ENCODE measurements at places on chromosomes 12 and 14. TPM values are rescaled to one million over a fixed set of nuclear protein-coding genes. Genes with fewer than 3 reads are reported as not detected.

Gene FOXG1
- total RNA-seq: not detected

Gene BICDL1
- not detected for total RNA-seq

Gene JPH4
- 0.18 TPM for total RNA-seq

Gene C12orf60
- total RNA-seq: 2.8 TPM

Gene ELK3
- total RNA-seq: 18.1 TPM

Gene POC1B
- total RNA-seq: 8.7 TPM

Gene CCNB1IP1
- total RNA-seq: 55.0 TPM

GRCh38 chr12:645563-646071, 17.6 kb downstream of the NINJ2 start:
- H3K4me1 ChIP-seq: peaks cover 39% of the 10 kb centered on the region
- no peak overlapping the region for H3K4me3 ChIP-seq
- peak overlapping the region; percentile 93 for H3K27ac ChIP-seq
- no peaks in the 10 kb centered on the region for H3K36me3 ChIP-seq
- DNase-seq: peak; percentile 80
- no peaks in the 10 kb centered on the region for H3K27me3 ChIP-seq

DNA sequence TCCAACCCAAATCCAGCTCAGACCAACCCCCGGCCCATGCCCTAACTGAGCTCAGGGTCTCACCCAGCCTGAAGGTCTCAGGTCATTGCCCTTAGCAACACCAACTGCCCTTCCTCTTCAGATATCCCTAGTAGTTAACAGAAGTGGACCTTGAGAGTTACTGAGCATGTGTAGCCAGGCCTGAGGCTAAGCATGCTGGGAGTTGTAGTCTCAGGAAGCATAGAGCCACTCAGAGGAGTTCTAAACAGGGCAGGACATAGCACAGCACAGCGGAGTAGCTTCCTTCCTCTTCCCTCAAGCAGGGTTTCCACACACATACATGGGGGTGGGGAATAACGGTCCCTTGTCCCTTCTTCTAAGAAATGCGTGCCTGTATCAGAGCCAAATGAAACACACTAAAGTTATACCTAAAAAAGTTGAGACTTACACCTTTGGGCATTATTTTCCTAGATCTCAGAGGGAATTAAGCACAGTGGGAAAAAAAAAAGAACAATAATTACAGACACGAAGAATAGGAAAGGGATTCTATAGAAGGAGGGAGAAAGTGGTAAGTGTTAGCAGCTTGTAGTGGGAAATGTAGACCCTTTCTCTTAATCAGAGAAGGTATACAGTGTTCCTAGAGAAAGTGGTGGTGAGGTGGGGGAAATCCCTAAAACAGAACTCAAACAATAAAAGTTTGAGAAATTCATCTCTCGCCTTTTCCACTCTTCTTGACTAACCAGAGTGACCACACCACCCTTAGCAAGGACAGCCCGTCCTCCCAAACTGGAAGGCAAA, 4.4 kb downstream of the KMT2D start:
- peak; percentile 73 for DNase-seq
- H3K4me1 ChIP-seq: peaks cover 41% of the 10 kb centered on the region
- no peaks in the 10 kb centered on the region for H3K27me3 ChIP-seq
- H3K4me3 ChIP-seq: peak overlapping the region; percentile 93
- H3K27ac ChIP-seq: no peak overlapping the region
- peaks cover 42% of the 10 kb centered on the region for H3K36me3 ChIP-seq

DNA sequence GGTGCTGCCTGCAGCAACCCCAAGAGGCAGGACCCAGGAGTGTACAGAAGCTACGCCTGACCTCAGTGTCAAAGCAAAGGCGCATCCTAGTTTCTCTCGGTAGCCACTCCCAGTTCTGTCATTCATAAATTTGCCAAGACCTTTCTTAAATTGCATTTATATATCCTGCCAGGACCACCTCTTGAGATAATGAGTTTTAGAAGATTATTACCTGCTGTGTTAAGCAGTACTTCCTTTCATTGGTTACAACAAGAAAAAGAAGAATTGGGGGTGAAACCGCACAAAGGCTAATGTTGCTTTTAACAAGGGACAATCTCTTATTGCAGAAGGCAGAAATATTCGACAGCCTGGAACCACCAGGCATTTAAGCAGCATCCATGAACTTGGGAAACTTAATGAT, 57.8 kb downstream of the CIT start:
- H3K36me3 ChIP-seq: no peaks in the 10 kb centered on the region
- no peaks in the 10 kb centered on the region for H3K27me3 ChIP-seq
- H3K4me3 ChIP-seq: no peak overlapping the region
- H3K27ac ChIP-seq: no peak overlapping the region
- no peak for DNase-seq

- H3K4me3 ChIP-seq: no peak overlapping the region
- H3K27me3 ChIP-seq: no peaks in the 10 kb centered on the region
- no peak overlapping the region for H3K27ac ChIP-seq
- peaks cover 31% of the 10 kb centered on the region for H3K4me1 ChIP-seq
- no peak for DNase-seq
Measured at GRCh38 chr14:93019970-93020369, 95.8 kb downstream of the ITPK1 start.

DNA sequence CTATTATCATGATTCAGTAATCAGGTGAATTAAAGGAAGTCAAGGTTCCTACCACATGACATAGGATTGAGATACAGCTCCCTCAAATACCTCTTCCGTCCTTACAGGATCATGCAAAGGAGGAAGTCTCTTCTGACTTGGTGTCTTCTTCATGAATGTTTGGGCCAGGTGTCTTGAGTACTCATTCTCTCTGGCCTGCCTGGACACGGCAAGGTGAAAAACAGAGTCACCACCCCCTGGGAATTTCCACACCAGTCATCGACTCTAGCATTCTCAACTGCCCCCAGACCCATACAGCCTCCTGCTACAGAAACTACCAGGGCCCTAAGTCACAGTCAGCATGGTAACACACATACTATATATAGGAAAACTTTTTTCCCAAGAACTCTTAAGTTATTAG, 44.9 kb upstream of the LTBP2 start:
- H3K4me3 ChIP-seq: no peak overlapping the region
- no peak overlapping the region for H3K27ac ChIP-seq
- no peak for DNase-seq
- H3K36me3 ChIP-seq: peaks cover 51% of the 10 kb centered on the region
- no peaks in the 10 kb centered on the region for H3K4me1 ChIP-seq

- no peak overlapping the region for H3K4me3 ChIP-seq
- H3K4me1 ChIP-seq: peaks cover 25% of the 10 kb centered on the region
- H3K36me3 ChIP-seq: peaks cover 8% of the 10 kb centered on the region
Measured at GRCh38 chr12:110684312-110684836, 4.5 kb downstream of the HVCN1 start.

DNA sequence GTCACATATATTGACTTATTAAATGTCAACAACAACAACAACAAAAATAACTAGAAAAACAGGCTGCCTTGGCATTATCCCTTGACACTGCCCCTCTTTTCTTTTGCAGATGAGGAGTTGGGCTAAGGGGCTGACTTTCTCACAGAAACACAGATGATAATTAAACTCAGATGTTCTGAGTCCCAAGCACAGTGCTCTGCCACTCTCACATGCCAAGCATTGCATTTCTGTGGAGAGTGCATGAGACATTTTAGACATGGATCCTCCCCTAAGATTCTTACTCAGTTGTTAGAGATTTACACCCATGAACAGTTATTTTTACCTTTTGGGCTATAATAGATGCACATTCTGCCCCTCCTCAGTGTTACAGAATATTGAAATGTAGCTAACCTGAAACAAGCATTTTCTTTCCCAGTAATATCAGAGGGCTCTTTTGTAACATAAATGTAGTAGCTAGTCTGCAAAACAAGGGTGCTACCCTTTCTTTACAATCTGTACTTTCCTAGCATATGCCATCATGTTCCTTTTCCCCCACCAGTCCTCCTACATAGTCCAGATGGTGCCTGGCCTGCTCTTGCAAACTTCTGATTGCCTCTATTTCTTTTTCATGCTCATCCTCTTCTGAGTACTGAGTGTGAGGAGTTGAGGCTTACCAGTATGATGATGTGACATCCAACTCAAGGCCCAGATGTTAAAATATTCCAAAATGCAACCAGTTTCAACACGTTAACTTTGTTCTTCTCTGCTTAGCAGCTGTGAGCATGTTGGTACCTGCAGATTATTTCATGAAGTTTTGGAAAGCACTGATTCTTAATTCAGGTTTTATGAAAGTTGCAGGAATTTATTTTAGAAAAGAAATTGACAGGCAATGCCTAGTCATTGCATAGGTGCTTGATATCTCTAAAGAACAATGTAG, 125.0 kb upstream of the ATP2B1 start:
- H3K27me3 ChIP-seq: no peaks in the 10 kb centered on the region
- H3K36me3 ChIP-seq: no peaks in the 10 kb centered on the region
- no peak for DNase-seq
- no peaks in the 10 kb centered on the region for H3K4me1 ChIP-seq

DNA sequence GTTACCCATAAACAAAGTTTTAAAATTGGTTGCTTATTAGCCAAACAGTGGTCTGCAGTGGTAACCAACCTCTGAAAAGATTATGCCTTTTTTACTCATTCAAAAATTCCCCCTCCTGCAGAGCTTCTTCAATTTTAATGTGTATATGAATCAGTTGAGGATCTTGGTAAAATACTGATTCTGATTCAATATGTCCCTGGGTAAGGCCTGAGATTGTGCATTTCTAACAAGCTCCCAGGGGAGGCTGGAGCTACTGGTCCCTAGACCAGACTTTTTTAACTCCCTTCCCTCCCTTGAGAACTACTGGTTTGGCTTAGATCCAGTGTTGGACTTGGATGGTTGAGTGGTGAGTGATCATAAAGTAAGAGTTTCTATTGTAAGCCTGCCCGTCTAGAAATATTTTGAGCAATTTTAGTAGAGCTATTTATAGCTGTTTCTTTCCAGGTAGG, 90.2 kb downstream of the FUT8 start:
- H3K27ac ChIP-seq: no peak overlapping the region
- H3K4me1 ChIP-seq: peaks cover 10% of the 10 kb centered on the region
- no peak for DNase-seq
- no peak overlapping the region for H3K4me3 ChIP-seq

DNA sequence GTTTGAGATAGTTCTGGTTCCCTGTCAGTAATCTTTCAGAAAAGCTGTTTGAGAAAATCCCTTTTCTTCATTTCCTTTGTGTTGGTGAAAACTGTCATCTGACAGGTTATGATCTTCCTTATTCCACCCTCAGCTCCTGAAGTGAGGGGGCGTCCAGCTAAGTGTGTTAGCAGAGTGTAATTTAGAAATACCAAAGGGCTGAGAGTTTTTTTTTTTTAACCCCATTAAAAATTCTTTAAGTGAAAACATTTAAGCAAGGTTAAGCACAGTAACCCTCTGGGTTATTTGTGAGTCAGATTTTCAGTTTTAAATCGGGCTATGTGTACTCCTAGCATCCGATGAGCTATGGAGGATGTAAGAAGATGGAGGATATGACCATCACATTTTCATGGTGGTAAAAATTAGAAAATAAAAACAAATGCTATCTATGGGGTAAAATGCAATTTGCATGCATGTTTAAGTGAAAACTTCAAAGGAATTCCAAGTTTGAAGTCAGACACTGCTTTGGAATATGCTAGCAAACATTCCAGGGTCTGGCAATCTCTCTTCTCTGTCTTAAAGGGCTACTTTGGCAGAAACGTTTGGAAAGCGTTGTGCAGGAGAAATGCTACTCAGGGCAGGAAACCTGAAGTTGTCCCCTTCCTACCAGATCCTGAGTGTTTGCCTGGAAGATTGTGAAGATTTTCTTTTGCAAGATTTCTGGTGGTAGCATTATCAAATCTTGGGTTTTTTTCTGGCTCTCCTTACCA, 197.0 kb upstream of the PRICKLE1 start:
- DNase-seq: no peak
- no peaks in the 10 kb centered on the region for H3K27me3 ChIP-seq
- no peaks in the 10 kb centered on the region for H3K36me3 ChIP-seq
- H3K4me3 ChIP-seq: no peak overlapping the region

DNA sequence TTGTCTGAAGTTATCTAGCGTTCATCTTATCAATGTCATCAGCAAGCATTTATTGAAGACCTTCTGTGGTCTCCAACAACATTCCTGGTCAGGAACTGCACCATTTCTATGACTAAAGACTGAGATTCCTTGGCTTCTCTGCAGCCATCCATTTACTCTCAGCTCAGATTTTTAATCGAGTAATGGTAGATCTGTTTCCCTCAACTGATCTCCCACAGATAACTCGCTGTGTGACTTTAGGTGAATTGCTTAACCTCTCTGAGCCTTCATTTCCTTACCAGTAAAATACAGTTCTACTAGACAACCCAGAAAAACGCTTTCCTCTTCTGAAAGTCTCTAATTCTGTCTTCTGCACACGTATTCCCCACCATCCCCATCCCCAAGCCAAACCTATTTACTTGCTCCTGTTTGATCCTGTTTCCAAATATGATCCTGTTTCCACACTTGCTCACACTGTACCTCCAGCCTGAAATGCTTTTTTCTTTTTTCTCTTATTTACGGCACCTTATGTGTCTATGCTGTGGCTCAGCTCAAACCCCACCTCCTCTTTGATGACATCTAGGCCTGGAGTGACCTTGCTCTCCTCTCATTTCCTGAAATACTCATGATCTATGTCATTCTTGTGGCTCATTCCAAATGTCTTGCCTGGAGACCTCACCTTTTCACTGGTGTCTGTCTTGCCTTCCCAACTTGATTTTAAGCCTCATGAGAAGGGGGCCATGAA, 21.8 kb downstream of the PLXNC1 start:
- no peaks in the 10 kb centered on the region for H3K36me3 ChIP-seq
- no peak overlapping the region for H3K4me3 ChIP-seq
- no peak overlapping the region for H3K27ac ChIP-seq
- no peak for DNase-seq
- H3K27me3 ChIP-seq: no peaks in the 10 kb centered on the region
- H3K4me1 ChIP-seq: no peaks in the 10 kb centered on the region

DNA sequence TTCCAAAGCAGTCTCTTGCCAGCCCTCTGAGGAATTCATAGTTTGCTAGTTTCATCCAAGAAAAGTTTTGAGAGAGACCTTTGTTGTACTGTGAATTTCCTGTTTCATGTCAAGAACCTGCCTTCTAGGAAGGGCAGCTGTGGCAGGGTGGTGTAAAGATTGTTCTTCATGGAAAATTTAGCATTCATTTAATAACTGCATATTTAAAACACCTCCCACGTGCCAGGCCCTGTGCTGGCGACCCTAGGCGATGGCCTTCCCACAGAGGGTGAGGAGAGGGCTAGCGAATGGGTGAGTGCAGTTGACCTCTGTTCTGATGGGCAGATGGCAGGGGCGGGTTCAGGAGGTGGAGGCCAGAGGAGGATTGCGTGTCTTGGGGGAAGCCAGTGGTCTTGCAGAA, 43.2 kb downstream of the MLXIP start:
- no peaks in the 10 kb centered on the region for H3K27me3 ChIP-seq
- H3K4me3 ChIP-seq: no peak overlapping the region
- no peak overlapping the region for H3K27ac ChIP-seq
- H3K4me1 ChIP-seq: peaks cover 21% of the 10 kb centered on the region

GRCh38 chr12:54378796-54379397, 5.6 kb downstream of the ZNF385A start:
- peak overlapping the region; percentile 75 for H3K4me3 ChIP-seq
- peak; percentile 79 for DNase-seq
- H3K27ac ChIP-seq: peak overlapping the region; percentile 84
- H3K27me3 ChIP-seq: no peaks in the 10 kb centered on the region
